WTC11 (cell line): ENCODE measurements at places on chromosomes 5 and 9. TPM values are rescaled to one million over a fixed set of nuclear protein-coding genes. Genes with fewer than 3 reads are reported as not detected.

DNA sequence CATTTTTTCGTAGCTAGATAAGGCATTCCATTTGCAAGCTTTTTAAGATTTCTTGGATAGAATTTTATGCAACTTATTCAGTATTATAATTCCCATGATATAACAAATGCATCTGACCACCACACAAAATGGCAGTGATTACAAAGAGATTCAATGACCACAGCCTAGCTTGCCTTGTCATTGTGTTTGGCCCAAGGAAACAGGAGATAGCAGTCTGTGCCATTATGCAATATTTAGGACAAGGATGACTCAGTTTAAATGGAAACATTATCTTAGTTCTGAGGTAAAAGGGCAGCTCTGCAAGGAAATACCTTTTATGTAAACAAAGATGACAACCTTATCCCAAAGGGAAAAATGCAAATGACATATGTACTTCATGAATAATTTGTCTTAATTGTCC lies 89.8 kb downstream of the NUDT12 start:
- H3K27me3 ChIP-seq = no peaks in the 10 kb centered on the region
- H3K4me3 ChIP-seq = no peak overlapping the region
- DNase-seq = no peak

DNA sequence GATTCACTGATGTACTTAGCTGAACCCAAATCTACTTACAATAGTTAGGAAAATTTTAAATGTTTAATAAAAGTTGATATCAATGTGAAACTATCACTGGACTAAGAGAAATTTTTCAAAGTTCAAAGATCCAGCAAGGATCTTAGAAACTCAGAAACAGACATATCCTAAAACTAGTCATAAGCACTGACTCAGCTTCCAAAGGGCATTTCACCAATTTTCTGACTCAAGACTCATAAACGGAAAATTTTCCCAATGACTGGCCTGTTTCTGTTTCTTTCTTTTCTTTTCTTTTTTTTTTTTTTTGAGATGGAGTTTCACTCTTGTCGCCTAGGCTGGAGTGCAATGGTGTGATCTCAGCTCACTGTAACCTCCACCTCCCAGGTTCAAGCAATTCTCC lies 66.6 kb downstream of the CDC14B start:
- peaks cover 6% of the 10 kb centered on the region; the same call in 1 of the 2 replicates for H3K36me3 ChIP-seq
- no peak overlapping the region for H3K27ac ChIP-seq
- H3K4me1 ChIP-seq = peaks cover 19% of the 10 kb centered on the region
- H3K4me3 ChIP-seq = no peak overlapping the region
- no peaks in the 10 kb centered on the region for H3K27me3 ChIP-seq

- H3K27me3 ChIP-seq = peaks cover 3% of the 10 kb centered on the region
- H3K4me1 ChIP-seq = peaks cover 17% of the 10 kb centered on the region
- no peak overlapping the region for H3K4me3 ChIP-seq
- DNase-seq = no peak
- H3K36me3 ChIP-seq = no peaks in the 10 kb centered on the region
- H3K27ac ChIP-seq = no peak overlapping the region
Measured at GRCh38 chr5:174624733-174625522, 99.5 kb upstream of the MSX2 start.

- H3K4me1 ChIP-seq = peaks cover 19% of the 10 kb centered on the region
- no peak overlapping the region for H3K4me3 ChIP-seq
- DNase-seq = no peak
- H3K27me3 ChIP-seq = no peaks in the 10 kb centered on the region
- no peak overlapping the region for H3K27ac ChIP-seq
Measured at GRCh38 chr5:90201923-90202322, 207.6 kb downstream of the CETN3 start.

GRCh38 chr5:84257061-84257460 lies 127.6 kb downstream of the EDIL3 start:
- DNase-seq = no peak
- H3K27me3 ChIP-seq = no peaks in the 10 kb centered on the region
- H3K4me1 ChIP-seq = peaks cover 24% of the 10 kb centered on the region
- no peak overlapping the region for H3K27ac ChIP-seq

GRCh38 chr5:159038907-159039306 lies 60.8 kb downstream of the EBF1 start:
- DNase-seq = no peak
- H3K36me3 ChIP-seq = peaks cover 5% of the 10 kb centered on the region; the same call in 1 of the 2 replicates
- no peak overlapping the region for H3K4me3 ChIP-seq
- no peak overlapping the region for H3K27ac ChIP-seq
- H3K27me3 ChIP-seq = peaks cover 9% of the 10 kb centered on the region

DNA sequence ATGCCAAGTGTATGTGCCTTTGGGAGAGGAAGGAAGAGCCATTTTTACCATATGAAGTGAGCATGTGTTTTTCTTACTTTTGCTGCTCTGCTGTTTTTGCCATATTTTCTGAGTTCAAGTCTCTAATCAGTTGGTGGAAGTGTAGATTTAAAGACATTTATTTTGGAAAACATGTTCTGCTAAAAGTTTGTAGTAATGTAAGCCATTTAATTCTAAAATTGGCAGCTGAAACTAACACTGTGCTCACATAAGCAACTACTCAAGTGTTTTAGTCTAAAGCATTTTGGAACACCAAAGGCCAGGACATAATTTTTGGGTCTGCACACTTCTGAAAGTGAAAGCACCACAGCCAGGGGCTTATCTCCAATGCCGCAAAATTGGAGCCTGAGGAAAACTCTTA lies 363.4 kb upstream of the ZNF608 start:
- no peaks in the 10 kb centered on the region; the same call in 1 of the 2 replicates for H3K27me3 ChIP-seq
- H3K27ac ChIP-seq = no peak overlapping the region
- H3K4me3 ChIP-seq = no peak overlapping the region
- peaks cover 3% of the 10 kb centered on the region; the same call in 1 of the 2 replicates for H3K4me1 ChIP-seq
- DNase-seq = no peak

DNA sequence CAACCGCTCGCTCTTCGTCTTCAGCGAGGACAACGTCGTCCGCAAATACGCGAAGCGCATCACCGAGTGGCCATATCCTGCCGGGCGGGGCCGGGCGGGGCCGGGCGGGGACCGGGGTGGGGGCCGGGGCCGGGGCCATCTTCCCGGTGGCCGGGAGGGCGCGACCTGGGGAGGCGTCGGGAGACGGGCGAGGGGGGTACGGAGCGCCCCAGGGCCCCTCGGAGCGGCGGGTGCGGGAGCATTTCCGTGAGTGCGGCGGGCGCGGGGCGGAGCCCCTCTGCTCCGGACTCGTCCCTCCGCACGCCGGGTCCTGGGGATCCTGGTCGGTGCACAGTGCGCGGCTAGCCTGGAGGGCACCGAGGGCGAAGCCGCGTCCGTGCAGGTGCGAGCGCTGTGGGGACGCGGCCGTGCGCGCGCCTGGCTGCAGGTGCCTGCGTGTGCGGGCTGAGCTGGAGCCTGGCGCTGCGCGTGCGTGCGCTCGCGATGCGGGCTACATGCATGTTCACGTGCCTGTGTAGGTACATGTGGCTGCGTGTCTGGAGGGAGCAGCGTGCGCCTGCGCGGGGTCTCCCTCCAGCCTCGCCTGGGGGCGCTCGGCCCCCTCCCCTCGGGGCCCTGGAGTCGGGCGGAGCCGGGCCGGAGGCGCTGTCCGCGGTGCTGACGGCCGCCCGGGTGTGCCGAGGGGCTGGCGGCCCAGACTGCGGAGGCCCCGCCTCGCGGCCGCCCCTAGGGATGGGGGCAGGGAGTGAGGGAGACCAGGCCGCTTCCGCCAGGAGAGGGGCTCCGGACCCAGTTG lies 762 bp downstream of the CACNA1B start:
- H3K4me1 ChIP-seq = no peaks in the 10 kb centered on the region
- H3K36me3 ChIP-seq = 0 out of 2 replicates have a peak, but pooled peaks cover 8% of the 10 kb centered on the region
- H3K4me3 ChIP-seq = no peak overlapping the region; the same call in 1 of the 2 replicates
- no peak overlapping the region for H3K27ac ChIP-seq

DNA sequence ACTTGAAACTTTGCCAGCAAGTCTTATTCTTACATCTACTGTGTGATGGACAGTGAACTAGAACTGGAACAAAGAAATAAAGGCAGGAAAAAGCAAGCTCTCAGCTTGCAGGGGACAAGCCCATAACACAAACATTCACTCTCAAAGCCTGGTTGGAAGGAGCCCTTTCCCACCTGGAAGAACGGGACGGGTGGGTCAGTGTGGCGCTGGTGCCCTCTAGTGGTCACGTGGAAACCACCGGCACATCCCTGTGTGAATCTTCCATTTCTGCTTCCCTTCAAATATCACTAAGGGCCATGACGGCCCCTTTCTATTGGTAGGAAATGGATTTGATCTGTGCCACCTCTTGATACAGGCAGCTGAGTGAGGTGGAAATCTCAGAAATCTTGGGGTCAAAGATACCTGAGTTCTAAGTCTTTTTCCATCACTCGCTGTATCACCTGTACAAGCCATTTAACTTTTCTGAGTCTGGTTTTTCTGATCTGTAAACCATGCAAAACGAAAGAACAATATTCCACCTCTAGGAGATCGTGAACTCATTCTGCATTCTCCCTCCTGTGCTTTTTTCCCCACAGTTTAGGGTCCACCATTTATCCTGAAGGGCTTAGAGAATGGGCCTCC lies 211.6 kb downstream of the MSX2 start:
- no peak overlapping the region for H3K27ac ChIP-seq
- H3K36me3 ChIP-seq = no peaks in the 10 kb centered on the region
- H3K4me3 ChIP-seq = no peak overlapping the region
- peaks cover 6% of the 10 kb centered on the region for H3K4me1 ChIP-seq

DNA sequence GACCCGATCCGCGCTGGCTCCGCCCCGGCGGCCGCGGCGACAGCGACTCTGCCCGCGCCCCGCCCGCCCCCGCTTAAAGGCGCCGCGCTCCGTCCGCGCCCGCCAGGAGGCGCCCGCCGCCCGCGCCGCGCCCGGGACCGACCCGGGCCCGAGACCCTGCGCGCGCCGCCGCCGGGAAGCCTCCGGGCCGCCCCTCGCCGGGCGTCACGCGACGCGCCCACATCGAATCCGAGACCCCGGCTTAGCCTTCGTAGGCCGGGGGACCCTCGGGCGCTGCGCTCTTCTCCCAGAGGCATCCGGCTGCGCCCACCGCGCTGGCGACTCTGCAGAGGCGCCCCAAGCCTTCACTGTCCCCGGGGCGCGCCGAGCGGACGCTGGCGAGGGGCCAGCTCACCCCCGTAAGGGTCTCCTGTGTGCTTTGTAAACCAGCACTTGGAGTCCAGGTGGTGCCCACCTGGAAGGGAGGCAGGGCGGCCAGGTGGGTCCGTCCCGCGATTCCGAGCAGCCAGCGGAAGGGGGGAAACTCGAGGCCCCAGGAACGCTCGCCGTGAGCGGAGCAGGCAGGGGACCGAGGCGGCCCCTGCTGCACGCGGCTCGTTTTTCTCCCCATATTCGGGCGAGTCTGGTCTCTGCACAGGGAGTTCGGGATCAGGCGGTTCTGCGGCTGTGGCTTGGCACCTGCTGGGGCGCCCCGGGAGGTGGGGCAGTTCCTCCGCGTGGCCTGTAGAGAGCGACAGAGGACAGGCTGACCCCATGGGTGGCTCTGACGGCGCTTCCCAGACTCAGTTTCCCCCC lies 423 bp upstream of the ABCA2 start:
- H3K27me3 ChIP-seq = peaks cover 17% of the 10 kb centered on the region
- no peak overlapping the region for H3K27ac ChIP-seq
- peak overlapping the region; percentile 58 for H3K4me3 ChIP-seq
- H3K36me3 ChIP-seq = no peaks in the 10 kb centered on the region

DNA sequence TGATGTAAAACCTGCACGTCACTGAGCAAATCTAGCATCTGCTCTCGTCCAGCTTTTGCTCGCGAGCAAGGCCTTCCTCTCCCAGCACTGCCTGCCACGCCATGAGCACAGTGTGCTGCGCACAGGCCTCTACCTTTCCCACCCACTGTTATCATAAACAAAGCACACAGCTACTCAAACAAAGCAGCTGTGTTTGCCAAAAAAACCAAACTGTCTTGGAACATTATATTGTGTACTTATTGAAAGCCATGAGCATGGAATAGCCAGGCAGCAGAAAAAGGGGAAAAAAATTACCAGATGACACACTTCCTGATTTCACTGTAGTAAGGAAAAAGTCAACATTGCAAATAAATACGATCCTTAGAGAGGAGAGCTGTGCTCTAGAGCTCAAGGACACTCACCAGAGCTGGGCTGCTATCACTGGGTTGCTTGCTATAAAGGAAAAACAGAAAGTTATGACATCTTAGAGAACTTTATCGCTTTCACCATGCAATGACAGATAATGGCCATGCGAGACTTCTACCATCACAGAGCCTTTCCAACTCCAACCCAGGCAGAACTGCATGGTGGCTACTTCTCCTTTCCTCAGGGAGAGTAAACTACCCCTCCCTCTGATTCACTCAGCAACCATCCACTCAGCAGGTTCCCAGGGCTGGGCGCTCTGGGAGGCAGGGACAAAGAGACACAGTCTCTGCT lies 69.6 kb downstream of the EPB41L4B start:
- no peak overlapping the region for H3K4me3 ChIP-seq
- peak overlapping the region; percentile 74 for H3K27ac ChIP-seq
- H3K36me3 ChIP-seq = peaks cover 21% of the 10 kb centered on the region
- H3K27me3 ChIP-seq = no peaks in the 10 kb centered on the region; the same call in 1 of the 2 replicates

DNA sequence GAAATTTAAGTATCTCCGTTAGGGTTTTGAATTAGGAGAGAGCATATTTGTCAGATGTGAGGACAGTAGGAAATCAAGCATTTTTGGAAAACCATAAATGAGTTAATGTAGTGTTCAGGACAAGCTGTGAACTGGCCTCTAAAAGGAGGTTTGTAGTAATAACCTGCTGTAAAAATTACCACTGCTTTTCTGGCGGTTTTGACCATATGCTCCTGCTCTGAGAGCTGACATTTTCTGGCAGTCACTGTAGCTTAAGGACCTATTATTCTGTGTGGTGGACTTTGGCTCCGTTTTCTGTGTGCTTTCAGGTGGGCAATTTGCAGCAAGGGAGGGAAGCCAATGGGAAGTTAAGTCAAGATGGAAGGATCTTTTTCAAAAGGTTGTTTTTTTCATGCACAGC lies 111.1 kb downstream of the SGCD start:
- no peak overlapping the region for H3K27ac ChIP-seq
- no peaks in the 10 kb centered on the region for H3K27me3 ChIP-seq
- H3K4me1 ChIP-seq = peaks cover 13% of the 10 kb centered on the region
- no peak overlapping the region for H3K4me3 ChIP-seq
- H3K36me3 ChIP-seq = no peaks in the 10 kb centered on the region

GRCh38 chr5:92435781-92436180 lies 1052.7 kb upstream of the ARRDC3 start:
- H3K27ac ChIP-seq = no peak overlapping the region
- DNase-seq = no peak
- H3K36me3 ChIP-seq = peaks cover 12% of the 10 kb centered on the region
- no peaks in the 10 kb centered on the region for H3K27me3 ChIP-seq
- no peaks in the 10 kb centered on the region for H3K4me1 ChIP-seq
- H3K4me3 ChIP-seq = no peak overlapping the region

- H3K36me3 ChIP-seq = no peaks in the 10 kb centered on the region
- H3K27me3 ChIP-seq = no peaks in the 10 kb centered on the region
- no peak for DNase-seq
- no peak overlapping the region for H3K27ac ChIP-seq
Measured at GRCh38 chr5:139147483-139148087, 50.6 kb downstream of the SIL1 start.

PCDHGB1 gene
- 4.9 to 5.6 TPM (median 5.5 TPM) in 3 replicates for total RNA-seq

SLC12A2 gene
- 8.4 to 10.6 TPM (median 10.2 TPM) in 3 replicates for total RNA-seq

PAIP1 gene
- total RNA-seq = 82.5 to 85.2 TPM (median 83.5 TPM) in 3 replicates

OGN gene
- 0.11 TPM in 1 of 3 replicates, not detected in the others for total RNA-seq

EIF4E1B gene
- 0.74 to 1.3 TPM (median 1.1 TPM) in 3 replicates for total RNA-seq

FAM169A gene
- 59.1 to 69.1 TPM (median 61.1 TPM) in 3 replicates for total RNA-seq
